Cardiac ventricle fibroblast (primary cell): ENCODE measurements at places on chromosomes 16 and 17. TPM values are rescaled to one million over a fixed set of nuclear protein-coding genes. Genes with fewer than 3 reads are reported as not detected.

CCL2 gene
- total RNA-seq = 161 and 167 TPM in 2 replicates

SCRN2 gene
- total RNA-seq = 29.3 and 31.5 TPM in 2 replicates

CMTM4 gene
- total RNA-seq = 10.8 and 11.0 TPM in 2 replicates

CETP gene
- 0.25 and 0.59 TPM in 2 replicates for total RNA-seq

TMIGD1 gene
- total RNA-seq = not detected in 2 replicates

TNFRSF13B gene
- not detected in 2 replicates for total RNA-seq

TSPAN10 gene
- total RNA-seq = 0.75 and 1.1 TPM in 2 replicates

HS3ST3A1 gene
- 2.1 and 2.5 TPM in 2 replicates for total RNA-seq

KRT31 gene
- total RNA-seq = not detected in 2 replicates

CCL16 gene
- total RNA-seq = not detected in 2 replicates

SPNS2 gene
- total RNA-seq = 0.24 TPM in 1 of 2 replicates, not detected in the other

KRTAP2-3 gene
- not detected in 2 replicates for total RNA-seq

WNT9B gene
- not detected in 2 replicates for total RNA-seq

EIF3CL gene
- total RNA-seq = 192 and 243 TPM in 2 replicates

TBC1D26 gene
- not detected in 2 replicates for total RNA-seq

KRT32 gene
- not detected in 2 replicates for total RNA-seq

PPP1R27 gene
- total RNA-seq = not detected in 2 replicates

SEZ6L2 gene
- total RNA-seq = 43.9 and 57.2 TPM in 2 replicates

CNTNAP4 gene
- 0.05 TPM in 1 of 2 replicates, not detected in the other for total RNA-seq

EFCAB13 gene
- total RNA-seq = 0.39 and 0.62 TPM in 2 replicates

TGFB1I1 gene
- total RNA-seq = 37.6 and 44.1 TPM in 2 replicates

TMC8 gene
- not detected in 2 replicates for total RNA-seq
